ENCODE measurements at places on chromosomes 6 and 20. TPM values are rescaled to one million over a fixed set of nuclear protein-coding genes. Genes with fewer than 3 reads are reported as not detected.
A peak's percentile ranks its signal among the peaks of the same experiment; 100 is the strongest.

DNA sequence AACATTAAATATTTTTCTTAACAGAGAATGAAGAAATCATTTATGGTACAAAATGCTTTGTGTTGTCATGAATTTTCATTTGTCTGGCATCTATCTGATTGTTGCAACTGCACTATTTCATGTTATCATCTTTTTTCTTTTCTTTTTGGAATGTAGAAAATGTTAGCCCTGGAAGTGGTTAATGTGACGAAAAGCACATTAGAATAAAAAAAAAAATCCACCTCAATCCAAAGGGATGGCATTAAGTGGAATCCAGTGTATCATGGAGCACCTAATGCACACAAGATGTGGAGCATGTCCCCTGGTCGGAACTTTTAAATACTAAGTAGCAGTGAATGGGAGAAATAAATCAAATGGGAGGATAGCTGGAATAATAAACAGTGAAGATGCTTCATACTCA is 172.9 kb upstream of the MCHR2 start:
- H3K4me3 ChIP-seq: no peak overlapping the region
- no peaks in the 10 kb centered on the region for H3K36me3 ChIP-seq
- no peak for DNase-seq
- H3K27ac ChIP-seq: no peak overlapping the region
- H3K27me3 ChIP-seq: no peaks in the 10 kb centered on the region
- no peaks in the 10 kb centered on the region for H3K4me1 ChIP-seq

- H3K4me3 ChIP-seq: no peak overlapping the region
- peaks cover 23% of the 10 kb centered on the region for H3K36me3 ChIP-seq
- H3K27me3 ChIP-seq: no peaks in the 10 kb centered on the region
- no peak overlapping the region for H3K27ac ChIP-seq
Observed at GRCh38 chr6:167870321-167870720, 43.6 kb downstream of the AFDN start.

GRCh38 chr6:18412644-18413043 is 25.5 kb downstream of the RNF144B start:
- no peak for DNase-seq
- H3K4me3 ChIP-seq: no peak overlapping the region
- no peaks in the 10 kb centered on the region for H3K27me3 ChIP-seq

DNA sequence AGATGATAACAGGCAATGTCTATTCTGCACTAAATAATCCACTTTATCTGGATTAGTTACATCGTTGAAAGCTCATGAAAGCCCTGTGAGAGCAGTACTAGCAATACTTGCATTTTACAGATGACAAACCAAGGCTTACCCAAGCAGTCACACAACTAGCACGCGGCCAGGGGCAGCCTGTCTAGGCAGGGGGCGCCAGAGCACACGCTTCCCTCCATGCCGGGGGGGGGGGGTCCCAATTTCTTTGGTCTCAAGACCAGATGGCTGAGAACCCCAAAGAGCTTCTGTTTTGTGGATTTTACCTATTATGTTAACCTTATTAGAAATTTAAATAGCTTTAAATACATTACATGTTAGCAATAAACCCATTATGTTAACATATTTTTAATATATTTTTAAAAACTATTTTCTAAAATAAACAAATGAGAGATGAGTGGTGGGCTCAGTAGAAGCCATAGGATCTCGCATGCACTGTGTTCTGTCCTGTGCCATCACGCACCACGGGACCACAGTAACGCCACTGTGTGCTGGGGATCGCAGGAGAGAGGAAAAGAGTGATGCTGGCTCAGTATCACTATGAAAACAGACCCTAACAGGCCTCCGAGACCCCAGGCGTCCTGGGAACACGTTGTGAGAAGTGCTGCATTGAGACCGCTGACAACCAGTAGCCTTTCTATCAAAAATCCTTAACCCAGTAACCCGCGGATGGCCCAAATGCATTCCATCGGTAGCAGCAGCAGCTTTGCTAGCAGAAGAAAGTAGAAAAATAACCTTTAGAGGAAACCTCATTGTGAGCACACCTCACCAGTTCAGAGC is 5.3 kb upstream of the PRR18 start:
- no peak overlapping the region for H3K4me3 ChIP-seq
- peaks cover 2% of the 10 kb centered on the region for H3K4me1 ChIP-seq

- no peak overlapping the region for H3K4me3 ChIP-seq
- H3K4me1 ChIP-seq: no peaks in the 10 kb centered on the region
- H3K36me3 ChIP-seq: no peaks in the 10 kb centered on the region
- peaks cover under 1% of the 10 kb centered on the region for H3K27me3 ChIP-seq
- DNase-seq: no peak
- no peak overlapping the region for H3K27ac ChIP-seq
Observed at GRCh38 chr20:7291946-7292345, 524.5 kb downstream of the BMP2 start.

RSPH9 gene
- total RNA-seq: 0.20 TPM

DNA sequence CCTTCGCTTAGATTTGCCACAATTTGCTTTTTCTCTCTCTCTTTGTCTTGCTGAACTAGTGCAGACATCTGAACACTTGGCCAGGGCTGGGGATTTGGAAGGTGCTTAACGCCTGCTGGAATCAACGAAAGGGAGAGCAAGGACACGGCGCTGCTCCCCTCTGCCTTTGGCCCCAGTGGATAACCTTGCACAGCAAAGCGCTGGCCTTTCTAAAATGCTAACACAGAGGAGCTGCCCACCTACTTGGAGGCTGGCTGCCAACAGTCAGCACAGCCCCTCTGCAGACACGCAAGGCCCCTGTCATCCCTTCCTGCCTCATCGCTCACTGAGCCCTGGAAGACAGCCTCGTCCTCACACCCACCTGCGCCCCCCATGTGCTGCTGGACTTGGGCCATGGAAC is 37.5 kb downstream of the C20orf203 start:
- no peaks in the 10 kb centered on the region for H3K4me1 ChIP-seq
- no peaks in the 10 kb centered on the region for H3K36me3 ChIP-seq
- no peaks in the 10 kb centered on the region for H3K27me3 ChIP-seq
- no peak overlapping the region for H3K4me3 ChIP-seq
- H3K27ac ChIP-seq: no peak overlapping the region

- no peaks in the 10 kb centered on the region for H3K36me3 ChIP-seq
- H3K27ac ChIP-seq: no peak overlapping the region
- H3K4me3 ChIP-seq: no peak overlapping the region
- DNase-seq: no peak
- no peaks in the 10 kb centered on the region for H3K27me3 ChIP-seq
Observed at GRCh38 chr20:37144856-37145404, 34.2 kb upstream of the RPN2 start.

DNA sequence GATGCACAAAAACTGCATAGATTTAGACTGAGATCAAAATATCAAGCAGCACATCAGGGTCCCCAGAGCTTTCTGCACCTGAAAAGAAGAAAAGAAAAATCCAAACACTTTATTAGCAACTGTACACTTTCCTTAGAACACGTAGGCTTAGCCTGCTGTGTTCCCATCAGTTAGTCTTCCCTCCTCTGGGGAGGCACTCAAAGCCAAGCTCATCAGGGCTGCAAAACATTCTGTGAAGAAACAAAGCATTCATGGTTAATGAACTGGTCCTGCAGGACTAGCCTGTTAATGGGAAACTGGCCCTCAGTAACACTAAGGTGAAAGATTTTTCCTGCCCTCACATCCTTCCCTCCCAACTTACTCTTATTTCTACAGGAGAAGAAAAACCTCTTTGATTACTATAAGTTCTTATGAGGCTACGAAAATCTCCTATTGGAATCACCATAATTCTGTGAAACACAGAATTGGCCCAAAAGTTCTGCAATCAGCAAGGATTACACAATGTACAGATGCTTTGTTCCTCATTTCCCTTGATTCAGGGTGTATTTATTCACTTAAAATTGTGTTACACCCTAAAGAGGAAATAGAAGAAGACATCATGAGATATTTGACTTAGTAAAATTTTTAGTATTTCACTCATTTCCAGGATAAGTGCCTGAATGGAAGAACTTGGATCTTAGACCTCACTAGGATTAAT is 901.0 kb upstream of the MAP3K7 start:
- DNase-seq: no peak
- H3K4me1 ChIP-seq: no peaks in the 10 kb centered on the region
- H3K36me3 ChIP-seq: no peaks in the 10 kb centered on the region

- H3K27ac ChIP-seq: no peak overlapping the region
- DNase-seq: no peak
- no peak overlapping the region for H3K4me3 ChIP-seq
- no peaks in the 10 kb centered on the region for H3K4me1 ChIP-seq
Observed at GRCh38 chr6:38492031-38492430, 147.7 kb downstream of the BTBD9 start.

CLPSL1 gene
- not detected for total RNA-seq

- H3K27me3 ChIP-seq: no peaks in the 10 kb centered on the region
- no peak overlapping the region for H3K27ac ChIP-seq
- no peak for DNase-seq
Observed at GRCh38 chr20:15342991-15343523, 1005.6 kb upstream of the FLRT3 start.

DNA sequence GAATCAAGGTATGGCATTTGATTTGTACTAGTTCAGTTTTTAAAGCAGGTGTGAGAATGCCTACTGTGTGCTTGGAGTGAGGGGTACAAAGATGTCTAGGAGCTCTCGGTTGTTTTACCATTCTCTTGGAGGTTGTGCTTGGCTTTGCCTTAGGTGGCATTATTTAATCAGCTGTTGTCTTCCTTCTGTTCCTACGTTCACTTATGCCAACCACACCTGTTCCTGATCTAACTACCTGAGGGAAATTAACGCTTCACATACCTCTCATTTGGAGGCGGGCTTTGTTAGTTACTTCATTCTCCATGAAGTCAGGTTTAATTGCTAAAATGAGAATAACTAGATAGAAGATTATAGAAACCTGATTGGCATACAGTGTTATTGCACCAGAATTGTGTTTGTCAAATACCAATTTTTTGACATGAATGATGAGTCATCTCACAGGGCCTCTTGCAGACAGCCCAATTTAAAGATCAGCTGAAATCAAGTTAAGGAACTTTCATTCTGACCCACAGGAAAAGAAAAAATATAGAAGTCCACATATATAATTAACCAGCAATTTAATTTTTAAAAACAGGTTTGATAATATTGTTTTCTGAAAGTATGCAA is 24.8 kb upstream of the PBOV1 start:
- H3K4me3 ChIP-seq: no peak overlapping the region
- H3K27me3 ChIP-seq: no peaks in the 10 kb centered on the region
- no peak overlapping the region for H3K27ac ChIP-seq
- no peaks in the 10 kb centered on the region for H3K4me1 ChIP-seq
- DNase-seq: no peak

RBPJL gene
- not detected for total RNA-seq

DNA sequence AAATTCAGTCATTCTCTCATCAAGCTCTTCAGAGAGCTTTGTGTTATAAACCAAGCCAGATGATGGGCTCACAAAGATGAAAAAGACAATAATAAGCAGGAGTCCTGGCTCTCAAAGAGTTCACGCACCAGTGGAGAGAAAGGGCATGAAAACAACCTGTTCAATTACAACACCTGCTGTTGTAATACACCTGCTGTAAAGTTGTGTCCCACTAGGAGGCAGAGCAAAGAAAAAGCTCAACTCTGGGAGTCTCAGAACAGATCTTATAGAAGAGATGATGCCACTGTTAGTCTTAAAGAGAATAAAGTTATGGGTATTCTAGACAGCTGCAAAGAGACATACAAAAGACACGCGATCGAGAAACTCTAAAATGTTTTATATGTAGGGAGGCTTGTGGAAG is 100.6 kb downstream of the DCDC2 start:
- no peaks in the 10 kb centered on the region for H3K36me3 ChIP-seq
- H3K27me3 ChIP-seq: no peaks in the 10 kb centered on the region
- no peak for DNase-seq
- H3K4me1 ChIP-seq: no peaks in the 10 kb centered on the region
- no peak overlapping the region for H3K27ac ChIP-seq

- H3K27me3 ChIP-seq: no peaks in the 10 kb centered on the region
- peaks cover 89% of the 10 kb centered on the region for H3K36me3 ChIP-seq
- H3K4me1 ChIP-seq: no peaks in the 10 kb centered on the region
Observed at GRCh38 chr6:89859744-89860143, 30.1 kb downstream of the CASP8AP2 start.

DNA sequence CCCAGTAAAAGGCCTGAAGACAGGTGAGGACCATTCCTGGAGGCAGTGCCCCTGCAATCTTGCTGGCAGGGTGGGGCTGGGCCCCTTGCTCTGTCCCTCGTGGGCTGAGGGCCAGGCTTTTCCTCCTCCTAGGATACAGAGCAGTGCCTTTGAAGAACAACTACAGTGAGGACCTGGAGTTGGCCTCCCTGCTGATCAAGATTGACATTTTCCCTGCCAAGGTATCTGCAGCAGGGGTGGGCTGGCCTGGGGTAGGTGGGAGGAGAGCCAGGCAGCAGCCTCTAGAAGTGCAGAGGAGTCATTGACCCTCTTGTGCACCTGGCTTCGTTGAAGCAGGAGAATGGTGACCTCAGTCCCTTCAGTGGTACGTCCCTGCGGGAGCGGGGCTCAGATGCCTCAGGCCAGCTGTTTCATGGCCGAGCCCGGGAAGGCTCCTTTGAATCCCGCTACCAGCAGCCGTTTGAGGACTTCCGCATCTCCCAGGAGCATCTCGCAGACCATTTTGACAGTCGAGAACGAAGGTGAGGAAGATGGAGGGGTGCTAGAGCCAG is 36.5 kb downstream of the PLCG1 start:
- H3K4me1 ChIP-seq: peaks cover 36% of the 10 kb centered on the region
- H3K36me3 ChIP-seq: peaks cover 71% of the 10 kb centered on the region
- H3K4me3 ChIP-seq: no peak overlapping the region
- no peaks in the 10 kb centered on the region for H3K27me3 ChIP-seq
- peak overlapping the region; percentile 63 for H3K27ac ChIP-seq

ANGPT4 gene
- 0.81 TPM for total RNA-seq

SHLD1 gene
- 5.8 TPM for total RNA-seq

- no peak for DNase-seq
- H3K36me3 ChIP-seq: no peaks in the 10 kb centered on the region
- H3K4me3 ChIP-seq: no peak overlapping the region
- H3K4me1 ChIP-seq: peaks cover under 1% of the 10 kb centered on the region
- no peaks in the 10 kb centered on the region for H3K27me3 ChIP-seq
- H3K27ac ChIP-seq: no peak overlapping the region
Observed at GRCh38 chr6:48087448-48087847, 23.5 kb downstream of the PTCHD4 start.

MLN gene
- not detected for total RNA-seq

RTN4IP1 gene
- 3.2 TPM for total RNA-seq

SLC22A2 gene
- total RNA-seq: not detected

All from upper lobe of right lung (tissue), 1 donor.